ENCODE measurements at places on chromosomes 13 and 19.

- no peak for DNase-seq
Measured at GRCh38 chr13:51562011-51562671, 22.1 kb upstream of the WDFY2 start.

DNA sequence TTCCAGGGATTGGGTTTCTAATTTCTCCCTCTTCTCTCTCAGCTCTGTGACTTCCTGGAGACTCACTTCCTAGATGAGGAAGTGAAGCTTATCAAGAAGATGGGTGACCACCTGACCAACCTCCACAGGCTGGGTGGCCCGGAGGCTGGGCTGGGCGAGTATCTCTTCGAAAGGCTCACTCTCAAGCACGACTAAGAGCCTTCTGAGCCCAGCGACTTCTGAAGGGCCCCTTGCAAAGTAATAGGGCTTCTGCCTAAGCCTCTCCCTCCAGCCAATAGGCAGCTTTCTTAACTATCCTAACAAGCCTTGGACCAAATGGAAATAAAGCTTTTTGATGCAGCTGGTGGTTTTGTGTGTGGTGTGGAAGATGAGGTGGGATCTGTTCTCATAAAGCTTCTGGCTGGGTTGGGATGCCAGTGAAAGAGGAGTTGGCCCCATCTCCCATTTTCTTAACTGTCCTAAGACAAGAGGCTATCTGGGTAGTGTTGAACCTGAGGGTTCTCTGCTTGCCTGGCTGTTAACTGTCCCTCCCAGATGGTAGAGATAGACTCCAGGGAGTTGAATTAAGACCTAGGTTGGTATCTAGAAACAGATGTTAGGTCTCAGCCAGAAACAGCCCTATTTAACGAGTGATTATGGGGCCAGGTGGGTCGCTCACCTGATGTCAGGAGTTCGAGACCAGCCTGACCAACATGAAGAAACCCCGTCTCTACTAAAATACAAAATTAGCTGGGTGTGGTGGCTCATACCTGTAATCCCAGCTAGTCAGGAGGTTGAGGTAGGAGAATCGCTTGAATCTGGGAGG lies 1.6 kb downstream of the FTL start:
- no peak for DNase-seq

DNA sequence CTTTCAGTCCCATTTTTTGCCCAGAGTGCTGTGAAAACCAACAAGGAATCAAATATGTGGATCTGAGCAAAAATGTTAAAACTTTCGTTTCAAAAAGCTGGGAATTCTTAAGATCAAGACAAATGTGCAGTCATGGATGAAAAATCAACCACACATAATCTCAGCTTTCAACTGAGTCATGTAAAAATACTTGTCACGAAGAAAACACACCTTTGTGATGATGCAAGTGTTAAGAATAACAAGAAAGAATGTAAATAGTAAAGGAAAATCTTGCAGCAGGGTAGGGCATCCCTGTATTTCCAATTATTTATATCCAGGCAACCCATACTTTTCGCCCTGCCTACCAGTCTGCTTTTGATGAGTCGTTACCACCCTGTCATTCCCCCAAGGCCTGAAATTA lies 27.4 kb upstream of the DCLK1 start:
- no peak for DNase-seq

DNA sequence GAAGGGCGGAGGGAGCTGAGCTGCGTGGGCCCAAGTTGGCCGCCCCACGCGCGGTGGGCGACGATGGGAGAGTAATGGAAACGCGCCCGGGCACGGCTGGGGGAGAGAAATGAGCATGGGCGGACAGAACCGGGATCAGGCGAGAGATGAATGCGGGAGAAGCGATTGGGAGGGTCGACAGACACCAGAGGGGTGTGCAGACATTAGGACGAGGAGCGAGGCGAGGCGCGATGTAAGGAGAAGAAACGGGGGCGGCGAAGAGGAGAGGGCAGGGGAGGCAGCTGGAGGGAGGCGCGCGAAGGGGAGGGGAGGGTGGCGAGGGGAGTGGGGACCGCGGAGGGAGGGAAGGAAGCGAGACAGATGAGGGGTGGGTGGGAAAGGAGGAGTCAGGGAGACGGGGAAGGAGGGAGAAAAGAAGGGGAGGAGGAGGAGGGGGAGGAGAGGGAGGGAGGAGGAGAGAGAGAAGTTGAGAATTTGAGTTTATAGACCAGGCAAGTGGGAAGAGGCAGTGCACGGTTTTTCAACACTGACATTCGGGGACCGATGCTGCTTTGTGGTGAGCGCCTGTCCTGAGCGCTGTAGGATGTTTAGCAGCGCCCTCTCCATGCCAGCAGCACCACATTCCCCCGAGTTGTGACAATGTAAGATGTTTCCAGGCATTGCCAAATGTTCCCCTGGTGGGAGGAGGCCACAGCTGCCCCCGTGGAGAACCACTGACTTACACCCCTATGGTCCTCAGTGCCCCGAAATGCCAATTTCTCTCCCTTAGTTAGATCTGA lies at the start of gene SHISA7:
TSS of gene SHISA7 (minus strand) at position 256 of the 779 bp plus-strand sequence. CDS start 437 bp downstream, outside the sequence.
- DNase-seq, result no peak

GRCh38 chr13:30091035-30091434 lies 216.3 kb downstream of the KATNAL1 start:
- DNase-seq, result no peak
